Stimulated activated CD8-positive, alpha-beta memory T cell treated with anti-CD3 and anti-CD28 coated beads, Interleukin-7, amount 100 ng/mL, for 1 hour (primary cell): ENCODE measurements at places on chromosomes 12 and 14.

DNA sequence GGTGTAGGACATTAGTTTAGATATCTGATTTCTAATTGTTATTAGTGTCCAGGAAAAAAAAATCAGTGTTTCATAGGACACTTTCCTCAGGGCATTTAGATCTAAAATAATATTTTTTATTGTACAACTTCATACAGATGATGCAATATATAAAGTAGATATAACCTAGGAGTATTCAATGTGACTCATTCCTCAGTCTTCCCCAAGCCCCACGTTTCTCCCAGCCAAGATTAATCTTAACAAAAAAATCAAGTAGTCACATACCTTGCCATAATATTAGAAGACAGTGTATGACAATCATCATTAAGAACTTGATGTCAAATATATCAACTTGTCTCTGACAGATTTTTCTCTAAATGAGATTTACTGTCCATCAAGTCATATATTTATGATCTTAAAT, 37.1 kb downstream of the PPFIA2 start:
- DNase-seq: no peak

- DNase-seq: no peak
Observed at GRCh38 chr14:100547633-100548294, 39.5 kb downstream of the BEGAIN start.

DNA sequence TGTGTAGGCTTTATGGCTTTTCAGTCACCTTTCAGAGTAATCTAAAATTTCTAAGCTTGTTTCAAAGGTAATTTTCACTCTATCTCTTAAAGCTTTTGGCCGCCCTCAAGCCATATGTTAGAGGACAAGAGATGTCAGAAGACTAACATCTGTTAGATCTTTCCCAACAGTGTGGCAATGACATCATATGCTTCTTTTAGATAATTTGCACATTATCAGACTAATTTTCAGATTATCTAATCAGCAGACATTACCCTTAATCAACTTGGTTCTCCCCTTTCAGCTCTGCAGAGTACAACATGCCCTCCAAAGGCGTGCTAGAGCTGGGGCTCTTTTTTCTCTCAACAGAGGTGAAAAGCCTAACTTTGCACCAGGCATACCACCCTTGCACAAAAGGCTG, 207.1 kb downstream of the DPF3 start:
- no peak for DNase-seq

- DNase-seq: no peak
Observed at GRCh38 chr12:120710805-120711296, 593 bp downstream of the UNC119B start.

DNA sequence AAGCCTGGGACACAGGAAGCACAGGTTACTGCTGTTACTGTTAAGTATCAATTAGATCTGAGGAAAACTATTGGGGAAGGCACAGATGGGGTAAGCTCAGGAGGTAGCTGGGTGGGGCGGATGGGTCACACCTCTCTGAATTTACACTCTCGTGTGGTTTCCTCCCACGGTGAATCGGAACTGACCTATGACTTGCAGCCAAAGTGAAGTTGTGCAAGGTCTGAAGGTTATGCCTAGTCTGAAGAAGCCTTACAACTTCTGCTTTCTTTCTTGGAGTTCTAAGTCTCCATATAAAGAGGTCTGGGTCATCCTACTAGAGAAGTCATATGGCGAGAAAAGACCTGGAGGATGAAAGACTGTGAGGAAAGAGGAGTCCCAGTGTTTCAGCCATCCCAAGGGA, 25.6 kb upstream of the GPATCH2L start:
- DNase-seq: no peak
